ENCODE measurements at places on chromosomes 11 and 22. TPM values are rescaled to one million over a fixed set of nuclear protein-coding genes. Genes with fewer than 3 reads are reported as not detected.

- no peak for DNase-seq
Measured at GRCh38 chr11:70424765-70425344, 26.5 kb downstream of the CTTN start.

DNA sequence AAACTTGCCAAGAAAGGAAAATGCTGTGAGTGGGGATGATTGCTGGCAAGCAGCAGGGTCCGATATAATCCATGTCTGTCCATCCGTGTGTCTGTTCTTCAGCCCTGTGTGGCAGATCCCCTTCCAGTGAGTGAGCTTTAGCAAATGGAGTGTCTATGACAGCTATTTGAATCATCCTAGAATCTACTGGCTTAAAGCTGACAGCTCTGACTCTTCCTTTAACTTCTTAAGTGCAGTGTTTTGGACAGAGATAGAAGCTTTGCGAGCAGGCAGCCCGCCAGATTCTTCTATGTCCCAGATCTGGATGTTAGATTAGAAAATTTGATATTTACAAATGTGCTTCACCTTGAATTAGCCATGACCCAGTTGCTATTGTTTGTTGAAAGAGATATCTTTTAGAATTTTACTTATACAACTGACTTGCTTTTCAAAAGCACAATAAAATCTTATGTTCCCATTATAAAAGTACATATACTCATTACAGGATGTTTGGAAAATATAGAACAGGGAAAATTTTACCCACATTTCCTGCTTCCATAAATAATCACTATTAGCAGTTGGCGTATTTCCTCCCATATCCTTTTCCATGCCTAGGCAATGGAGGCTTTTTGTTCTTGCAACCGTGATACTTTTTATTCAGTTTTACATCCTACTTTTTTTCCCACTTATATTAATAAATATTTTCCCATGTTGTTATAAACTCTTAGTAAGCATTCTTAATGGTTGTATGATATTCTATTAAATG, 124.5 kb downstream of the COMMD9 start:
- DNase-seq = no peak

GRCh38 chr11:16191868-16192240, 164.5 kb downstream of the SOX6 start:
- peak; percentile 23 for DNase-seq

The C11orf71 gene
- polyA plus RNA-seq = 18.4 TPM

GRCh38 chr11:65968600-65969482, 7.3 kb downstream of the SART1 start:
- DNase-seq = no peak

DNA sequence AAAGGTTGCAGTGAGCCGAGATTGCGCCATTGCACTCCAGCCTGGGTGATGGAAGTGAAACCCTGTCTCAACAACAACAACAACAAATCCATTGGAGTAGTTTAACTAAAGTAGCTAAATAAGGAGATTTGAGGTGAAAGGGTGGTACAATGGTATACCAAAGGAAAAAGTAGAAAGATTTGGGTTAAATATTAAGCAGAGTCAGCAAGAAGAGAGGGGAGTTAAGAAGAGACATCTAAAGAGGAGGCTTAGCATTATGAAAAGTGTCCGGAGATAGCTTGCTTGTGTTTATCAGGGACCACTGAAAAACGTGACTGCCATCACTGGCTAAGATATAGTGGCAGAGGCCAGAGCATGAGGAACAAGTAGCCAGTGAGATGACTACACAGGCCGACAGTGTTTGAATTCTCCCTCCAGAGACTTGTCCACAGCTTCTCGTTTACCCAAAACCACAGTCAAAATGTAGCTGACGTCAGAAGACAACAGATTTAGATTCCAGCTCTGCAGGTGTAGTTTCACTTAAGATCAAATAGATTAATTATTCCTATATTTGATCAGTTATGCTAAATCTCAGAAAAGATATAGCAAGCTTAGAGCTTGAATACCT, 32.6 kb upstream of the GRK2 start:
- no peak for DNase-seq

DNA sequence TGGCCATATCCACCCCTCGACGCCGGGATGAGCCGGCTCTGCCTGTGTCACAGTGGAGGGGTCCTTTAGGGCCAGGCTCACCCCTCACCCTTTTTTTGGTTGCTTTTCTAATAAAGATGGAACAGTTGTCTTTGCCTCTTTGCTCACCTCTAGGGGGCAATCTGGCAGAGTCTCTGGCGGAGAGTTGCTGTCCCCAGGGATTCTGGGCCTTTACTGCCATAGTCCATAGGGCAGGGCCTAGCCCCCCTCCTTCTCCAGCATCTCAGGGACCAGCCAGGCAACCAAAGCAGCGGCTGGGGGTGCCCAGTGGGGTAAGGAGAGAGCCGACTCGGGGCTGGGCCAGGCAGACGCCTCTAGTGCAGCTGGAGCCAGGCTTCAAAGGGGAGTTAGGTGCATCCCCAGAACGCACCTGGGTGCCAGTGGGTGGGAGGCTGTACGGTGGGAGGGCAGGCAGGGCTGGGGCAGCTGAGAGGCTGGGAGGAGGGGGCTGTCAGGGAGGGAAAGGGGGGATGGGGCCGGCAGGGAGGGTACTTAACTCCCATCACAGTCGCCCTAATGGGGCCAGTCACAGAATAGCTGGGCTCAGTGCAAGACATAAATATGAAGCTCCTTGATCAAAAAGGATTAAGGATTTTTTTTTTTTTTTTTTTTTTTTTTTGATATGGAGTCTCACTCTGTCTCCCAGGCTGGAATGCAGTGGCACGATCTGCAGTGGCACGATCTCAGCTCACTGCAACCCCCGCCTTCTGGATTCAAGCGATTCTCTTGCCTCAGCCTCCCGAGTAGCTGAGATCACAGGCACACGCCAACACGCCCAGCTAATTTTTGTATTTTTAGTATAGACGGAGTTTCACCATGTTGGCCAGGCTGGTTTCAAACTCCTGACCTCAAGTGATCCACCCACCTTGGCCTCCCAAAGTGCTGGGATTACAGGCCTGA, 2.5 kb upstream of the SUSD2 start:
- DNase-seq = no peak

- DNase-seq = no peak
Measured at GRCh38 chr11:7437696-7438095, 47.6 kb upstream of the OLFML1 start.

DNA sequence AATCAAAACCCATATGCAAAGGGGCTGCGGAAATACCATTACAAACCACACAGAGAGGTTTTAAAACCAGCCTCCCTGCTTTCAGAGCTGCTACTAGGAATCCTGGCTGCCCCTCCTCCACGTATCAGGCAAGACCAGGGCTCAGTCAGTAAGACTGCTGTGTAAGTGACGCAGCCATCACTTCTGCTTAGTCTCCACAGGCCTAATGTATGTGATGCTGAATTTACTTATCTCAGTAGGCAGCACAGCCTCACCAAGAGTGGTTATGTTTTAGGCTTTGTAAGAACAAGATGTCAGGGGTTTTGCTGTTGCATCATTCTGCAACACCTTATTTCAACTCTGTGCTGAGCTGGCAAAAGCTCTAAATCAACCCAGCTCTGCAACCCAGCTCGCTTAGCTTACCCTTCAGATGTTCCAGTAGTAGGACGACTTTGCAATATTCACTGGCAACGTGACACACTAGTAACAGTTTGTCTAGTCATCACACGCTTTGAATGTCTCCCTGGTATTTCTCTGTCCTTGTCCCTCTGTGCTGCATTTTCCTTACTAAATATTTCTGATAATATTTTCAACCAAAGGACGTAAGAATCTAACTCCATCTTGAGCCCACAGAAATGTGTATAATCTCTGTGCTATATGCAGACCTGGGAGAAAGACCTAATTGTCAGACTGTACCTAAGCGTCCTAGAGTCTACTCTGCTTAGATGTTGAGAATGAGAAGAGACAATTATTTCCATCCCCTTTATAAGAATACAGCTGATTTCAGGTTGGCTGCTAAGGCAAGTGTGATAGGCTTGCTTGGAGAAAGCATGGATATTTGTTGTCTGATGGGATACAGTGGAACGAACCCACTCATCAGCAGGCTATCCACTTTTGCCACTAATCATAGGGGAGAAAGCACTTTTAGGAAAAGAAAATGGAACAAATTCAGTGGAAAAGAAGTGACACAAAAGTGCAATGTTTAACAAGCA, 72.2 kb downstream of the LARGE2 start:
- DNase-seq = no peak

The TMEM191B gene
- 3.9 TPM for polyA plus RNA-seq

- no peak for DNase-seq
Measured at GRCh38 chr22:45319324-45319685, 9.6 kb downstream of the FAM118A start.
